ENCODE measurements at places on chromosomes 2 and 18.
A peak's percentile ranks its signal among the peaks of the same experiment; 100 is the strongest.

GRCh38 chr2:22944143-22944542 lies 440.8 kb upstream of the KLHL29 start:
- DNase-seq: no peak

- no peak for DNase-seq
These were observed 67.4 kb downstream of the POLE4 start for GRCh38 chr2:75025633-75026380.

DNA sequence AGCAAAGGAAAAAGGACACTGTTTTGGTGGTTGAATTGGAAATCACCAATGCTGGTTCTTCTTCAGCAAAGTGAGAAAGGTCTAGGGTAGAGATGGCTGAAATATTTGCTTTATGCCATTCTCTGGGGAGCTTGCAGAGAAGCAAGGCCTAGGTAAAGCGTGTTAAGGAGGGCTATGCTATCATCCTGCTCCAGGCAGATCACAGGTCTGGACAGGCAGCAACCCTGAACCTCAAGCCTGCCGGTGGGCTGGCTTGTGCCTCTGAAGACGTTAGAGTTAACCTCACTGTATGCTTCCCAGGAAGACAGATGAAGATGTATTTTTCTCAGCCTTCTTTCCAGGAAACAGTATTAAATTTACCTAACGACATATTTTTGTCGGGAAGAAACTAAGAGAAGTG lies 138.5 kb upstream of the LYPD6 start:
- DNase-seq: no peak

DNA sequence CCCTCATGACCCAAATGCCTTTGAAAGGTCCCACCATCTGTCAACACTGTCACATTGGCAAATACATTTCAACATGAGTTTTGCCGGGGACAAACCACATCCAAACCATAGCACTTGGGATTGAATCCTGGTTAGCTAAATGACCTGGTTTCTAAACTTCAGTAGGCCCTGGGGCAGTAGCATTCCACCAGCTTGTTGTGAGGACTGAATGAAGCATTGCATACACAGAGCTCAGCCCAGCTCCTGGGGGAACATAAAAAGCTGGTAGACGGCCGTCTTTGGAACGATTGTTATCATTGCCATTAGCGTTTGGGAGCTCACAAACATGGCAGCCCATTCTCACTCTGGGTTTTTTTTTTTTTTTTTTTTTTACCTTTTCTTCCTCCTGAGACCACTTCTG lies 57.5 kb upstream of the CXCR4 start:
- DNase-seq: no peak

DNA sequence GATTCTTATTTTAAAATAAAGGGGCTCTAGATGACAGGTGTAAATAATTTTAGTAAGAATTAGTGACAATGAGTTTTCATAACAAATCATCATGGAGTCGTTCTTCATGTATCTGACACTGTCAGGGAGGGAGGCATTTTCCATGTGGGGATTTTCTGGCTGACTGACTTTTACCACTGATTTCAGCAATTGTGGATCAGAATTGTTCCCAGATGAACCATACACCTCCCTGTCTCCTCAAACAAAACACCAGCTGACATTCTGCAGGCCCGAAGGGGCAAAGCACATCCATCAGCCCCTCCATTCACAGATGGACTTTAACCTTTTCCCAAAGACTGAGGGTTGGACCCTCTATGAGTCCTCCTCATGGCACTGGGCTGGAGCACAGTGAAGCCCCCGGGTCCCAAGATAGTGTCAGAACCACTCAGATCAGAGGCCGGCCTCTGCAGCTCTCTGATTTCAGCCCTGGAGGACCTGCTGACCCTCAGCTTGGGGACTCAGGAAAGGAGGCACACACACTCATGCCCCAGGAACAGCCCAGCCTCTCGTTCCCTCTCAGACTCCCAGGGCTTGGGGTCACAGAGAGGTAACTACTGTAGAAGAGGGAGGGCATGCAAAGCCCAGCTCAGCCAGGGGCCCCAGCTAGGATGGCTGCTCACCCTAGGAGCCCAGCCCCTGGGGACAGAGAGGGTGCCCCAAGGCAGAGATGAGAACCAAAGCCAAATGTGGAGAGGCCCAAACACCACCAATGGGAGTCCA lies 43.2 kb upstream of the LOXHD1 start:
- no peak for DNase-seq

DNA sequence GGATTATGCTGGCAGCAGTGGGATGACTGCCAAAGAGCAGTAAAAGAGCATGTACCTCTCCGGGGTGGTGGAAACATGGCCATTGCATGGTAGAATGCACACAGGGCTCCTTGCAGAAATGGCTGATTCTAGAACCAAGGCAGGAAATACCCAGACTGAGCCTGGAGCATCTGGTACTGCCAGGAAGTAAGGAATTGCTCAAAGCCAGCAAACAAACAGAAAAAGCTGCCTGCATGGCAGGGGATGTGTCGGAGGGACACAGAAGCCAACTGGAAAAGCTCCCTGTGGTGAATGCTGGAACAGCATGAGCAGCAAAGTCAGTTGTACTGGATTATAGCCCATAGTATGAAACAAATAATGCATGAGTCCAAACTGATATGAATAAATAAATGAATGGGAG lies 78.0 kb upstream of the NFATC1 start:
- no peak for DNase-seq

DNA sequence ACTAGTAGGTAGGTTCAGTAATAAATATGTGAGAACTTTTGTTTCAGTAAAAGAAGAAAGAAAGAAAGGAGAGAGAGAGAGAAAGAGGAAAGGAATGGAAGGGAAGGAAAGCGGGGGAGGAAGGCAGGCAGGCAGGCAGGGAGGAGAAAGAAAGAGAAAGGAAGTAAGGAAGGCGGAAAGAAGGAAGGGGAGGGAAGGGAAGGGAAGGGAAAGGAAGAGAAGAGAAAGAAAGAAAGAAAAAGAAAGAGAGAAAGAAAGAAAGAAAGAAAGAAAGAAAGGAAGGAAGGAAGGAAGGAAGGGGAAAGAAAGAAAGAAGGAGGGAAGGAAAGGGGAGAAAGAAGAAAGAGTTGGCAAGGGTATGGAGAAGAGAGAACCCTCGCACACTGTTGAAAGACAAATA lies 67.6 kb downstream of the CD226 start:
- DNase-seq: no peak

GRCh38 chr18:39840406-39840805 lies 2114.6 kb upstream of the PIK3C3 start:
- no peak for DNase-seq

GRCh38 chr18:7743256-7743655 lies 176.1 kb downstream of the PTPRM start:
- DNase-seq: no peak

DNA sequence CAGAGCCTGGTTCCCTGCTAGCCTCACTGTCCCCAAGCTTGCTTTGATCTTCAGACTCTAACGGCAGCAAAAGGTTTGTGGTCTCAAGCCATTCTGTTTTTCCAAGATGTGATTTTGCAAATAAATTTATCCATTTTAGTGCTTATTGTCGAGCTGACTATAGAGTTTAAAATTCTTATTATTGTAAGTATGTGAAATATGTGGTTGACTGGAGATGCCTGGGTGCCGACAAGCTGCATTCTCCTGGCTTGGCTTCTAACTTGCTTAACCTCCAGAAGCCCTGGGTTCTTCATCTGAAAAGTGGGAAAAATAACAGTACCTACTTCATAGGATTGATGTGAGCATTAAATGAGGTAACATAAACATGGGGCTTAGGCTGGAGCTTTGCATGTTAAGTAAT lies 9.9 kb upstream of the EDAR start:
- no peak for DNase-seq

- DNase-seq: no peak
These were observed 29.1 kb downstream of the XIRP2 start for GRCh38 chr2:166917415-166917814.

DNA sequence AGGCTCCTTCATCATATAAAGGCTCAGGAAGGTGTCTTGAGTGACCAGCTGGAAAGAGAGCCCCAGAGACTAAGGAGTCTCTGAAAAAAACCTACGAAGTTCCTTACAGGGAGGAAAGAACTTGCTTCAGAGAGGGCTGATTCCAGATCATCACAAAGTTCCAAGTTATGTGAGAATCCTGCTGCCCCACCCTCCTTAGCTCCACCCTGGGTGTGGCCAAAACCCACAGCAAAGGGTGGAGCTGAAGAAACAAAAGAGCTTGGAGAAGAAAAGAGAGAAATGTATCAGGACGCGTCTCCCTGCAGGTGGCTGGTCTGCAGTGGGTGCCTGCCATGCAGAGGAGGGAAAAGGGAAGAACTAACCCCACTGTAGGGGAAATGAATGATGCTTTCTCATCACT lies 32.8 kb upstream of the ZNF396 start:
- no peak for DNase-seq

DNA sequence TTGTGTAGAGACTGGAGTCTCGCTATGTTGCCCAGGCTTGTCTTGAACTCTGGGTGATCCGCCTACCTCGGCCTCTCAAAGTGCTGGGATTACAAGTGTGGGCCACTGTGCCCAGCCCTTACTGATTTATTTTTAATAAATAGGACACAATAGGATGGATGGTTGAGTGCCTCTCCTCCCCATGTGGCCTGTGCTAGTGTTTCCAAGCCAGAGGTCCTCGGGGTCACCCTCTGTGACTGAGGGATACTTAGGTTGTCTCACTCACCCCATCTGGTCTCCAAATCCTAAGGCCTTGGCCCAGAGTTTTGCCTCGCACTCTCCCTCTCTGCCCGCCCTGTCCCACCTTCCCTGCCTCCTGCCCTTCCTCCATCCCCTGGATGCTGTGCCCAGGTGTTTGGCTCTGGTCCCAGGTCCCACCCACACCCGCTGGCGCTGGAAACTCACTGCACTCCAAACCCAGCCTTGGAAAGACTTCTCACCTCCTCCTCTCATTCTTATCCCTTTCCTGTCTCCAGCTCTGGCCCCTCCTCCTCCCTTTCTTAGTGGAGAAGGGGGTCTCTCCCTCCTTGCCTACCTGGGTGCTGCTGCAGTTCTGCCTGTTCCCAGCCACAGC lies 4.7 kb upstream of the ECEL1 start:
- no peak for DNase-seq

- DNase-seq: peak; percentile 4
These were observed 27.2 kb downstream of the CDKL4 start for GRCh38 chr2:39216346-39217191.

- no peak for DNase-seq
These were observed 36.8 kb upstream of the C2orf74 start for GRCh38 chr2:61125123-61125710.

GRCh38 chr2:135299658-135300244 lies 231.3 kb downstream of the ZRANB3 start:
- DNase-seq: no peak

DNA sequence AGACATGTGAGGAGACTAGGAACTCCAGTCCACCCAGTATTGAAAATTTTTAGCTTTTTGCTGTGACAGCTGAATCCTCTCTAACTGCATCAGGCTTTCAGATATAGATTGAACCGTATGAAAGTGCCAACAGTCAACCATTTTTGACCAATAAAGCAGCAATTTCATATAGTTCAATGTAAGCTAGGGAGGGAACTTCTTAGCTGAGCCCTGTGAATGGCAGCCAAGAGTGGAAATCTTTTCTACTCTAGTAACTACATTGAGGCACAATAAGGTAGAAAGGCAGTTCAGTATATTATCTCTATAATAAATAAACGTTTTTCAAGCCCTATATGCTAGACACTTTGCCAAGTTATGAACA lies 96.3 kb upstream of the TANK start:
- no peak for DNase-seq

- no peak for DNase-seq
These were observed 178.6 kb downstream of the SEPTIN10 start for GRCh38 chr2:109435066-109435690.

GRCh38 chr2:240124651-240125030 lies 11.5 kb downstream of the COPS9 start:
- no peak for DNase-seq

GRCh38 chr2:202099515-202099914 lies 26.5 kb downstream of the KIAA2012 start:
- DNase-seq: no peak

- DNase-seq: no peak
These were observed 181.2 kb upstream of the REV1 start for GRCh38 chr2:99670768-99671734.

DNA sequence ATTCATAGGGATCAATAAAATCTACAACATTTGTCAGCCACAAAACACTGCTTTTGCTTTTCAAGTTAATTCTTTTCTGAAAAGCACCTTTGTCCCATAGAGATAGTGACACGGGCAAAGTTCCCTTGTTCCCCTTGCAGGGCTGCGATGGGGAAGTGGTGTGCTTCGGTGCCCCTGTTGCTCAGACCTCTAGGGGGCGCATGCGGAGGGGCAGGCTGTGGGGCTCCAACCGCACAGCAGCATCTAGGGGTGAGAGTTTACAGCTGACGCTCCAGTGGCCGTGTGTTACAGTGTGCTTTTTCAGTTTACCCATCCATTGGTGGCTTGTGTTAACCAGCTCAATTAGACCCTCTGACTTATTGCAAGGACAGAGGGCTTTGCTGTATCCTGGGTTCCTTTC lies 1432.2 kb upstream of the ACVR2A start:
- DNase-seq: no peak

DNA sequence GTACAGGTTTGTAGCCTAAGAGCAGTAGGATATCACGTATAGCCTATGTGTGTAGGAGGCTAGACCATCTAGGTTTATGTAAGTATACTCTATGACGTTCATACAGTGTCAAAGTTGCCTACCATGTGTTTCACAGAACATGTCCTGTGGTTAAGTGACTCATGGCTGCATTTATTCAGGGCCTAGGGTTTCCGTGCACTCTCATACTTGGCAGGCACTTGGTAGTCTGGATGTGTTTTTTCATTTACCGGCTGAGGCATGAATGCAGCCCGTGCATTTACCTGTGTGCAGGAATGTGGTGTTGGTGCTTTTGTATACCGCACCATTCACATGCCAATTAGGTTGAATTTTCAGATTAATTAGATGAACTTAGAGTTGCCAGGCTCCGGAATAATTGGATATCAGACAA lies 43.4 kb downstream of the MYL12B start:
- no peak for DNase-seq

DNA sequence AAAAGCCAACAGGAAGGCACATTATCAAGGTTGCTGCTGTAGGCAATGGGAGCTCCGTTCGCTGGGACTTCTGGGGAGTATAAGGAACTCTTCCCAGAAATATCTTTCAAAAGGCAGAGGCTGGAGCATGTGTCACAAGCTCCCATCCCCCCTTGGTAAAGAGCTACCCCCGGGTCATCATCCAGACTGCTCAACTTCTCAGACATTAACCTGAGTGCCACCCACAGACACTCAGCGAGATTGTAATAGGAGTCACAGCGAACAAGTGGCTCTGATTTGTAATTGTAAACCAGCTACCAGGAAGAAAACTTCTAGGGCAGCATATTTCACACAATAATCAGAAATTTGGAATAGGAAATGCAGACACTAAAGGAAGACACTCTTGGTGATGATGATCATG lies 290.2 kb upstream of the PARD3B start:
- DNase-seq: no peak

DNA sequence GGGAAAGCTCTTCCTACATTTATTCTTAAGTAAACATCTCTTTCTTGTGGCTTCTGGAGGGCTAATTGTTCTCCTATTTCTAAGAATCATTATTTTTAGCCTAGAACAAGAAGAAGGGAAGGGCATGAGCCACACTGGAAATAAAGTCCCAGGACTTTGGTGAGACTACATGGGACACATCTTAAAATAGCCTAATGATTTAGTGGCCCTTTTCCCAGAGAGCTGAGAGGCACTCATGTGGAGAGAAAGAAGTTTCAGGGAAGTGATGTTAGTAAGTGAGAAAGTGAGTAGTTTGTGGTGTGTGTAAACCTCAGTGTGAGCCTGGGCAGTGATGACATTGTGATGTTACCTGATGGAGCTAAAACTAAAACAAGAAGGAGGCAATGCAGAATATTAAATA lies 14.6 kb downstream of the ITGA4 start:
- no peak for DNase-seq

GRCh38 chr18:79587226-79587741 lies 92.3 kb upstream of the CTDP1 start:
- no peak for DNase-seq

- DNase-seq: peak; percentile 24
These were observed 154.6 kb downstream of the CCDC74A start for GRCh38 chr2:131682122-131682944.
